GM10248 (cell line): ENCODE measurements at places on chromosomes 11 and 22.

DNA sequence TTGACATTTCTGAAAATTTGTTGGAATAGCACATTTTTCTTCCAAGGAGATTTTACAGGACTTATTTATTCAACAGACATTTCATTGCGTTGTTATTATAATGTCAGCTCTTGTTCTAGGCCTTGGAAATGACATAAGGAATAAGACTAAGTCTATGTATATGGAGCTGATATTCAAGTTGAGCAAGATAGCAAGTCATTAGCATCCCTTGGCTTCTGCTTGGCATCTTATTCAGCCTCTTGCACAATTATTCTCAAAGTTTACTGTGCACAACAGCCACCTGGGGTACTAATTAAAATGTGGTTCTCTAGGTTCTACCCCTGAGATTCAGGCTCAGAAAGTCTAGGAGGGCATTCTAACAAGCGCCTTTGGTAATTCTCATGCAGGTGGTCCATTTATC is 304.8 kb upstream of the DDI1 start:
- DNase-seq, result no peak

DNA sequence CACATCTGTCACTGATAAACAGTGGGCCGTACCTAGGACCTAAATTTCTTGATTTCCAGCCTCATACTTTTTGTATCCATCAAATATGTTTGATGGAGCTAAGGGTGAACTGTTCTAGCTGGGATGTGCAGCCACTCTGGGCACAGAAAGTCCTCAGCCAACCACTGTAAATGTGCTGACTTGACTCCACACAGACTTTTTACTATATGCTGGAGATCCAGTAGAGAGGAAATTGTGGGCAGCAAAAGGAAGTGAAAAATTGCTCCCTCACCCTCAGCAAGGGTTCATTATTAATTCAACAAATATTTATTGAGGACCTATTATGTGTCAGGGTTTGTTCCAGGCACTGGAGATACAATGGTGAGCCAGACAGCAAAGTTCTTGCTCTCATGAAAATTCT is 54.2 kb upstream of the AMPD3 start:
- no peak for DNase-seq

DNA sequence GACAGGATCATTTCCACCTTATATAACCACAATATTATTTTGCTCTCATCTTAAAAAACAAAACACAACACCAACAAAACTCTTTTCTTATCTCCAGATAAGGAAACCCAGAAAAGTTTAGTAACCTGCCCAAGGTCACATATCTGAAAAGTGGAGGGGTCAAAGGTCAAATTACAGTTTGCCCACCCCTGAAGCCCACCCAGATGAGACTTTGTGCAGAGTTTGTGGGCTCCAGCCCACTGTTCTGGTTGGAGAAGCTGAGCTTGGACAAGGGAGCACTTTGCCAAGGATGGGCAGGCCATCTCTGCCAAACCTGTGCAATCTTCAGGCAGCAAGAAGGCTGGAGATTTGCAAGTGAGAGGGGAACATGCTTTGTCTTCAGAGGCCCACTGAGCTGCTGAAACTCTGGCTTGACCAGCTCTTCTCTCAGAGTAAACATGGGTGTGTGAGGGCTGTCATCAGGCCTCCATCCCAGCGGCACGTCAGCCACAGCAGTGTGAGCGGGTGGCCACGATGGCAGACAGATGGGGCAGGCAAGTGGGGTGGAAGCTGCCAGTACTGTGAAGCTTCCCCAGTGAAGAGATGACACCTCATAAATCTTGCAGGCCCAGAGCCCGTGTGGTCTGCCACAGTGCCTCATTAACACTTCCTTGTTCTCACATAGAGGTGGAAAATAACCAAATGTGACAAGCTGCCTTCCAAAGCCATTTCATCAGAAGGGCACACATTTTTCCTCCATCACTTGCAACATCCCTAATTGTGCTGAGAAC is 111.8 kb downstream of the CCDC81 start:
- DNase-seq, result no peak

DNA sequence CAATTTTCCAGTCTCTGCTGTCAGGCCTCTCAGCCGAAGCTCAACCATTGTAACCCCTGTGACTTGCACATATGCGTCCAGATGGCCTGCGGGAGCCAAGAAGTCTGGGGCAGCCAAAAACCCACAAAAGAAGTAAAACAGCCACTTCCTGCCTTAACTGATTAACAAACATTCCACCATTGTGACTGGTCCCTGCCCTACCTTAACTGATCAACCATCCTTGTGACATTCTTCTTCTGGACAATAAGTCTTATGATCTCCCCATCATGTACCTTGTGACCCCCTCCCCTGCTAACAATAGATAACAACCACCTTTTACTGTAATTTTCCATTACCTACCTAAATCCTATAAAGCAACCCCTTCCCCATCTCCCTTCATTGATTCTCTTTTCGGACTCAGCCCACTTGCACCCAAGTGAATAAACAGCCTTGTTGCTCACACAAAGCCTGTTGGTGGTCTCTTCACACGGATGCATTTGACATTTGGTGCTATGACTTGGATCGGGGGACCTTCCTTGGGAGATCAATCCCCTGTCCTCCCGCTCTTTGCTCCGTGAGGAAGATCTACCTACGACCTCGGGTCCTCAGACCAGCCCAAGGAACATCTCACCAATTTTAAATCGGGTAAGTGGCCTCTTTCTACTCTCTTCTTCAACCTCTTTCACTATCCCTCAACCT is 1.3 kb upstream of the NDUFC2 start:
- no peak for DNase-seq

GRCh38 chr11:108616549-108616948 is 23.0 kb upstream of the EXPH5 start:
- no peak for DNase-seq

DNA sequence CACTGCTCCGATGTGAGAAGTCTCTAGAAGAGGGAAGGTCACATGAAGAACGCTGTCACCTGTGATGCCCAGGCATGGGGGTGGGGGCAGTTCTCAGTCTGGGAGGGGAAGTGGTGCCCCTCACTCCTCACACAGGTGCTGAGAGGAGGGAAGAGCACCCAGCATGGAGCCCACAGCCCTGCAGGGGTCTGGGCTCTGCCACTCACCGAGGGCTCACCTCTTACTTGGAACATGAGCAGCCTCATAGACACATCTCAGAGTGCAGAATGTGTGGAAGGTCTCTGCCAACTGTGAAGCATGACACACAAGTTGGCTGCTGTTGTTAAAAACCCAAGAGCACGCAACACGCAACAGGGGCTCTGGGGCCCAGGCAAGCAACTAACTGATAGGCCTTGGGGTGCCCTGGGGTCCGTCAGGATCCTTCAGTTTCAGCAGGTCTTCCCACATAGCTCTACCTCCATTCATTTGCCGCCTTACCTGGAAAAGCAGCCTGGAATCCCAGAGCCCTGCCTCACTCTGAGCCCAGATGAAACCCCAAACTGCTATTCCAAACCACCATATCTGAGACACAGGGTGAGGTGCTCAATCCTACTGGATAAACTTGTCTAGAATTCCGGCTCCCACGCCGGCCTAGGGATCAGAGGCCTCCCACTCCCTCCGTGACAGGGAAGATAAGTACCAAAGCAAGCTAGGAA is 17.5 kb upstream of the TMPRSS4 start:
- no peak for DNase-seq

DNA sequence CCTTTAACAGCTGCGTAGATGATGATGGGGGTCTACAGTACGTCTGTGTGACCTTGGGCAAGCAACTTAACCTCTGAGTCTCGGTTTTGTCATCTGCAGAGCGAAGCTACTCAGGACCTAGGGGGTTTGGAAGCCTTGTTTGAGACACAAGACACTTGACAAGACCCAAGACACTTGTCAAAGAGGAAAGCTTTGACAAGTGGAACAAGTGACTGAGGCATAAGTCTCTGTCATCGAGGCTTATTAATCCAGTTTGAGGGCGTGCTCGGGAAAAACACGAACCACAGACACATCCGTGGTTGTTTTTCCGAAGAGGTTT is 732 bp upstream of the PC start:
- DNase-seq, result no peak

- no peak for DNase-seq
These were observed 186.6 kb upstream of the BDNF start for GRCh38 chr11:27886857-27887256.

- DNase-seq, result no peak
These were observed 33.3 kb downstream of the AMPD3 start for GRCh38 chr11:10488121-10488933.

- no peak for DNase-seq
These were observed 35.2 kb upstream of the CLDN5 start for GRCh38 chr22:19559324-19559811.

DNA sequence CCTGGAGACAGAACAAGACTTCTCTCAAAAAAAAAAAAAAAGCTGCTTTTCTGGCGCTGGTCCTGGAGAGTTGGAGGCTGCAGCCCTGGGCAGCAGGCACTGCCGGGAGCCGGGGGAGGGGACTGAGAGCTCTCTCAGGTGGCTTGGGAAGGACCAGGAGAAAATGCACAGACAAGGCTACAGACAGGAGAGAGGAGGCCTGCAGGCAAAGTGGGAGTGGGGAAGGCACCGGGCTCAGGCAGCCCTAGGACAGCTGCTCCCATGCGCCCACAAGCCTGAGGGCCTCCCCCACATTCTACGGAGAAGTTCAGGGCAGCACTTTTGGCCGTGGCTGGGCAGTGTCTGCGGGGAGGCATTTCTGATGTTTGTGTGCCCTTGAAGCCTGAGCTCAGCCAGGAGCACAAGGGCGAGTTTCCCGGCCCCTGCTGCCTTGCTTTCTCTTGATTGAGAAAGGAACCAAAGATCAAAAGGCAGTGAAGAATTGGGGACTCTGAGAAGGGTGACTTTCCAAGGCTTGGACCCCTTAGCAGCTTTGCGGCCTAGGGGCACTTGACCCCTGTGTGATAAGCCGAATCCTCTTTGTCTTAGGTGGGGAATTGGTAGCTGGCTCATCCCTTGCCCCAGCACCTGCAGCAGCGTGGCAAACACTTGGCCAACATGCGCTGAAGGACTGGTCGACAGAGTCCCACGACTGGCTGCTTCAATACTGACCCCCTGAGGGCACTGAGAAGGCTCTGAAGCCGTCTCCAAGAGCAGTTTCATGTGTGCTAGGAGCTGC is 35.3 kb downstream of the PPM1F start:
- no peak for DNase-seq

- peak; percentile 46 for DNase-seq
These were observed 7.1 kb upstream of the FLI1 start for GRCh38 chr11:128686745-128687177.

- DNase-seq, result no peak
These were observed 79.3 kb downstream of the DSCAML1 start for GRCh38 chr11:117717485-117718314.

- DNase-seq, result no peak
These were observed 5.2 kb upstream of the IL17RA start for GRCh38 chr22:17079572-17079971.

GRCh38 chr11:65078151-65078550 is 5.7 kb downstream of the CDCA5 start:
- peak; percentile 73 for DNase-seq

- DNase-seq, result no peak
These were observed 455.9 kb upstream of the CNTN5 start for GRCh38 chr11:98564881-98565280.

- no peak for DNase-seq
These were observed 39.3 kb downstream of the MCAM start for GRCh38 chr11:119277660-119278059.

DNA sequence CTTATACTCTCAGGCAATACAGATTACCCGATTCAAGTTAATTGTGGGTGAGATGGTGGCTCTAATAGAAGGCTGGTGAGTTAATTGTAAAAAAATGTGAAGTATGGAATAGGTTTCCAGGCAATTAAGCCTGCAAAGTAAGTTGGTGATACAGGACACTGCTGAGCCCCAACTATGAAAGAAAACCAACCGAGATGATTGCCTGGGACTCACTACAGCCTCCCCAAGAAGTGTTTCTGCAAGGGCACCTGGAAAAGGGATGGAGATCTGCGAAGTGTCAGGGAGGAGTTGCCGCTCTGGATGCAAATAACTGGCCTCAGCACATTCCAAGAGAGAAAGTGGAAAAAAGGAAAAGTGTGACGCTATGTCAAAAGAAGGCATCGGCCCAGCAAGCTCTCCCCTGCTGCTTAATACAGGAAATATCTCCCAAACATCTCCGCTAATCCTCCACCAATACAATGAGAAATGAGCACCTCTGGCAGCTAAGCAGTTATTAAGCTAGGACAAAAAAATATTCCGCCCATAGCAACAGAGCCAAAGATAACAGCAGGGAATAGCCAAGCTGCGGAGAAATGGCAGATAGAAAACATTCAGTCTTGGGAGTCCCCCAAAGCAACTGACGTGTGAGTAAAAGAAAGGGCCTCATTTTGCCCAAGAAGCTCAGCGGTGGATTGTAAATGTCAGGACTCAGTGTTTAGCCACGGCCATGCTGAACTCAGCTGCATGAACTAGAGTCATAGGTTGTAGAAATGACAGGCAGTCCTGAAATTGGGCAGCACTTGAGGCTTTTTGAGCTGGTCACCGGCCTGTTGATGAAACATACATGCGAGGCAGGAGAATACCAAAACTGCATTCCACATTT is 133.7 kb downstream of the SNX19 start:
- DNase-seq, result no peak

GRCh38 chr11:70445605-70446004 is 47.3 kb downstream of the CTTN start:
- no peak for DNase-seq

GRCh38 chr11:121890377-121890776 is 225.6 kb downstream of the BLID start:
- DNase-seq, result no peak

- DNase-seq, result no peak
These were observed 67.2 kb downstream of the PRCP start for GRCh38 chr11:82832983-82833382.

DNA sequence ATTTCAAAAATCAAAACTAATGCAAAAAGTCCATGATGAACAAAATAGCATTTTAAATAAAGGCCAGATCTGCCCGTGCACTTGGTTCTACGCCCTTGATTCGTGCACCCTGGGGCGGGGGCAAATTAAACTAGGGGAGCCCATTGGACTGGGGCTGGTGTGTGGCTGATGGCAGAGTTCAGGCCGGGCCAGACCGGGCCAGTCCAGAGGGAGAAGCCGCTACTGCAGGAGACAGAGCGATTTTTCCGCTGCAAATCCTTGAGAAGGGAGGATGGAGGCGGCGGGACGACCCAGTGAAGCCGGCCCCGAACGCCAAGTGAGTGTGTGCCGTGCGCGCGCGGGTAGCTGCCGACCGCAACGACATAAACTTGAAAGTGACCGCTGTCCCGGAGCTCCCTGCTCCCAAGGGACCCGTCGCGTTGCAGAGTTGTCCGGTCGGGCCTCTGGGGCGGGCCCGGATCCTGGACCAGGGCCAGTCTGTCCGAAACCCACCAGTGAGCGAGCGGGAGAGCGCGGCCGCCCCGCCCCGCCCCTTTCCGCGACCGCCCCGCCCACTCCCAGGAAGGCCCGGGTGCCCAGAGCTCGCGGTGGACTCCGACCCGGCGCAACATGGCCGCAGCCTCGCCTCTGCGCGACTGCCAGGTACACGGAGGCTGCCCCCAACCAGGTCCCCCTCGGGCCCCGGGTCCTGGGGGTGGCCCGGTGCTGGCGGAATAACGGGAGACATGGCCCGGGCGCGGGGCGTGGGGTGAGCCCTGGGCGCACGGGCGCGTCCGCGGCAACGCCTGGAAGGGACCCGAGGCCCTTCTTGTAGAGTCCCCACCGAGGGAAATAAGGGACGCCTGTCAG is at the start of gene TTC38:
TSS of gene TTC38 (plus strand) at position 578 of the 849 bp plus-strand sequence. CDS start at position 610, 32 bp downstream.
- peak; percentile 95 for DNase-seq

- DNase-seq, result no peak
These were observed 143.0 kb downstream of the TMEM135 start for GRCh38 chr11:87180742-87181141.
